Activated gamma-delta T cell treated with anti-CD3 and anti-CD28 coated beads, Interleukin-2, amount 50 U/mL, for 16 hours (primary cell): ENCODE measurements at places on chromosomes 3 and 15.

GRCh38 chr3:8444883-8445282 lies 56.7 kb upstream of the LMCD1 start:
- DNase-seq = no peak

DNA sequence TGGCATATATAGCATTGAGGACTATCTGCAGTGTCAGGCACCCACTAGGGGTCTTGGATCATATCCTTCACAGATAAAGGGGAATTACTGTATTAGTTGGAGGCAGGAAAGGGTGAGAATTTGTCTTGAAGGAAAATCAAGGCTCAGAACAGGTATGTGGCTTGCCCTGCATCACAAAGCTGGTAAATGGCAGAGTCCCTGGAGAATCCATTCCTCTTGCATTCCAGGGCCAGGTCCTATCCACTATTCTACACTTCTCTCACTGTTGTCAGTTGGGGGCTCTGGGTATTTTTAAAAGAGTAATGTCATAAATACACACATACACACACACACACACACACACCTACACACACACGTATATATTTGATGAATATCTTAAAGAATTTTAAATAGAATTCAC lies 19.8 kb upstream of the FGF12 start:
- no peak for DNase-seq

DNA sequence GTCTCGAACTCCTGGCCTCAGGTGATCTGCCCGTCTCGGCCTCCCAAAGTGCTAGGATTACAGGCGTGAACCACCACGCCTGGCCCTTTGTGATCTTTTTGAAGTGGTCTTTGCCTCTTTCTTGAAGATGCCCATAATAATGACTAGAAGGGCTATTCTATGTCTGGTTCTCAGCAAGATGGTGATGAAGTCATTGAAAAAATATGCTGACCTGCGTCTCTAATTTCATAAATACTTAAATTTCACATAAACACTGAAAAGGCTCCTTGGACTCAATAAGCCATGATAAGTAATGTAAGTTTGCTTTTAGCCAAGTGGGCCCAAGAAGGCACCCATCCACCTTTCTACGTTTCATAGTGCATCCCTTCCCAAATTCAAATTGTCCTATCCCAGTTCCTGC lies 775 bp upstream of the MAPK6 start:
- no peak for DNase-seq

DNA sequence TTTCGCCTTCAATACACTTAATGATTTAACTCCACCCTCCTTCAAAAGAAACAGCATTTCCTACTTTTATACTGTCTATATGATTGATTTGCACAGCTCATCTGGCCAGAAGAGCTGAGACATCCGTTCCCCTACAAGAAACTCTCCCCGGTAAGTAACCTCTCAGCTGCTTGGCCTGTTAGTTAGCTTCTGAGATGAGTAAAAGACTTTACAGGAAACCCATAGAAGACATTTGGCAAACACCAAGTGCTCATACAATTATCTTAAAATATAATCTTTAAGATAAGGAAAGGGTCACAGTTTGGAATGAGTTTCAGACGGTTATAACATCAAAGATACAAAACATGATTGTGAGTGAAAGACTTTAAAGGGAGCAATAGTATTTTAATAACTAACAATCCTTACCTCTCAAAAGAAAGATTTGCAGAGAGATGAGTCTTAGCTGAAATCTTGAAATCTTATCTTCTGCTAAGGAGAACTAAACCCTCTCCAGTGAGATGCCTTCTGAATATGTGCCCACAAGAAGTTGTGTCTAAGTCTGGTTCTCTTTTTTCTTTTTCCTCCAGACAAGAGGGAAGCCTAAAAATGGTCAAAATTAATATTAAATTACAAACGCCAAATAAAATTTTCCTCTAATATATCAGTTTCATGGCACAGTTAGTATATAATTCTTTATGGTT lies at the start of gene CCR5:
CCR5 (plus strand) TSS at position 108 of the 680 bp plus-strand sequence. CDS start 1,957 bp downstream, outside the sequence.
- no peak for DNase-seq

DNA sequence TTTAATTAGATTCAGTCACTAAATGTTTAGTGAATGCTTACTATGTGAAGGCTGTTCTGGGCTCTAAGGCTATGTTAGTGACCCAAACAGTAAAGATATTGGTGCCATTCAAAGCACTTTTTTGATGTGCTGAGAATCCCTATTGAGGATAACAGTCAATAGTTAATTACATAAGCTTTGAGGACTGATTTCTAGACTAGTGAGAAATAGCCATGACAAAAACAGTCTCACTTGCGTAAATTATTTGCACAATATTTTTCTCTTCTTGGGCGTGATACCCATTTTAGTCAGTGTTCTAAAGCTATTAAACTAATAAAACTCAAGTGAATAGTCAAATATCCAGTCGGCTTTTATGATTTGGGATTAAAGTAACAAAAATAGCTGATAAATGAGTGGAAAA lies 74.6 kb downstream of the UBE2E2 start:
- DNase-seq = no peak

GRCh38 chr15:101169495-101170071 lies 82.3 kb downstream of the CHSY1 start:
- DNase-seq = no peak

- no peak for DNase-seq
Observed at GRCh38 chr3:189629803-189630455, 1.3 kb upstream of the TP63 start.

- no peak for DNase-seq
Observed at GRCh38 chr3:129393271-129393670, 35.2 kb downstream of the EFCAB12 start.

DNA sequence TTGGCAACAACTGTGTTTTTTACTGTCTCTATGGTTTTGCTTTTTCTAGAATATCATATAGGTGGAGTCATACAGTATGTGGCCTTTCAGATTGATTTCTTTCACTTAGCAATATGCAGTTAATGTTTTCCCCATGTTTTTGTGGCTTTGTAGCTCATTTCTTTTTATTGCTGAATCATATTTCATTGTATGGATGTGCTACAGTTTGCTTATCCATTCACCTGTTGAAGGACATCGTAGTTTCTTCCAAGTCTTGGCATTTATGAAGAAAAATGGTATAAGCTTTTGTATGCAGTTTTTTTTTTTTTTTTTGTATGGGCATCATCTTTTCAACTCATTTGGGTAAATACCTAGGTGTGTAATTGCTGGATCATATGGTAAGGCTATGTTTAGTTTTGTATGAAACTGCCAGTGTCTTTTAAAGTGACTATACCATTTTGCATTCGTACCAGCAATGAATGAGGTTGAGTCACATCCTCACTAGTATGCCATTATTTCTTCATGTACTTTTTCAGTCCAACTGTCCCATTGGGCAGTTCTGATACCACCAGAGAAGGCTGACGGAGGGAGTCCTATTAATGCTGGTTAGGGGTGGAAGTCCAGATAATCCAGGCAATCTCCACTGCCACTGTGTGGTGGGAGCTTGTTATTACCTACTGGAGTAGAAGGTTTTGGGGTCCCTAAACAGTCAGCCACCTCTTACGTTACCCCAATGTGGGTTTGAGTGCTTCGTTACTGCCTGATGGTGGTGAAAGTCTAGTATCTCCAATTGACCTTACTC lies 210.5 kb downstream of the DOCK3 start:
- no peak for DNase-seq

DNA sequence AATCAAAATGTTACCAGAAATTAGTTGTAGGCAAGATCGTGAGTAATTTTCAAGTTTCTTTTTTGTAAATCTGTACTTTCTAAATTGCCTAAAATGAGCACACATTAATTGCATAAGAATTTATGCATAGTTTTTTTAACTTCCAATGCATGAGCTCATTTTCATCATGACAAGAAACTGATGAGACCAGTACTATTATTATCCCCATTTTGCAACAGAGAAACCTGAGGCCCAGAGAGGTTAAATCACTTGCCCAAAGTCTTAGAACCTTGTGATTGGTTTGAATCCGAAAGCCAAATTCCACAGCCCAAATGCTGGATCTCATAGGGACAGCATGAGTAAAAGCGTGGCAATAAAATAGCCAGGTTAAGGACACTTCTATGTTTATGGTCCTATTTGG lies 274.7 kb downstream of the ERC2 start:
- DNase-seq = no peak

DNA sequence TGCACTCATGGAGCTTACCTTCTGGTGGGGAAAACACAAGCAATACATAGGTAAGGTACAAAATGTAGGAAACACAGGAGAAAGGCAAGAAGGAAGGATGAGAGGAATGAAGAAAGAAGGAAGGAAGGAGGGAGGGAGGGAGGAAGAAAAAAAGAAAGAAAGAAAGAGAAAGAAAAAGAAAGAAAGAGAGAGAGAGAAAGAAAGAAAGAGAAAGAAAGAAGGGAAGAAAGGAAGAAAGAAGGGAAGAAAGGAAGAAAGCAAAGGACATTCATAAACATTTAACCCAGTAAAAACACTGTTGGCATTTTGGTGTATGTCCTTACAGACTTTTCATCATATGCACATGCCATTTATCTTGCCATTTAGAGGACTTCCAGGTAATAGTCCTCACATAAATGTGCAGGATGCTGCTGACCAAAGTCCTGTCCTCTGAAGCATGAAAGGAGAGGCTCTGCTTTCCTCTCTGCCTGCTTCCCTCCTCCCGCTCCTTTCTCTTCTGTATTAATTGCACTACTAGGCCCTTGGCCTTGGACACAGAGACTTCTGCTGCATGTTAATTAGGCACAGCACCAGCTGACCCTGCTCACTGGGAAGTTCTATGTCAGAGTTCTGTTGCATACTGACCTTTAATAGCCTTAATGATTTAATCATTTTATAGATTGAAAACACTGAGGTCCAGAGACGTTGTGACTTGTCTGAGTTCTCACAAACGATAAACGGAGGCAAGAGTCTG lies 29.7 kb upstream of the NDUFB4 start:
- DNase-seq = no peak

GRCh38 chr3:134363381-134363755 lies 10.9 kb downstream of the AMOTL2 start:
- DNase-seq = no peak

GRCh38 chr3:63192248-63192647 lies 85.9 kb upstream of the SYNPR start:
- no peak for DNase-seq

- DNase-seq = no peak
Observed at GRCh38 chr3:38084334-38085310, 45.6 kb downstream of the DLEC1 start.

DNA sequence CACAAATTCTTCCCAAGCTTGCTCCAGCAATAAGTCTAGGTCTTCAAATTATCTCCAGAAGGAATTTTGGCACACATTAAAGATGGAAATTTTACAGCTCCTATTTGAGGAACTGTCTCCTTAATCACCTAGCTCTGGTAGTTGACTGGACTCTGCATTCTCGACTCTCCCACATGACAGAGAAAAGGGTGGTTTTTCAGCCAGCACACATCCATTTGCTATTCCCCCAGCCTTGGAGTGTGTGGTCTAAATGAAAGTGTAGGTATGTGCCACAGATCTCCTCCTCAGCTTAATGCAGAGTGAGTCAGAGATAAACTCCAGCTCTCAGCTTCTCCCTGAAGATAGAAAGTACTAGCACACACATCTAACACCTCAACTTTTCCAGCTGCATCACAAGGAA lies 62.2 kb upstream of the ALCAM start:
- no peak for DNase-seq

DNA sequence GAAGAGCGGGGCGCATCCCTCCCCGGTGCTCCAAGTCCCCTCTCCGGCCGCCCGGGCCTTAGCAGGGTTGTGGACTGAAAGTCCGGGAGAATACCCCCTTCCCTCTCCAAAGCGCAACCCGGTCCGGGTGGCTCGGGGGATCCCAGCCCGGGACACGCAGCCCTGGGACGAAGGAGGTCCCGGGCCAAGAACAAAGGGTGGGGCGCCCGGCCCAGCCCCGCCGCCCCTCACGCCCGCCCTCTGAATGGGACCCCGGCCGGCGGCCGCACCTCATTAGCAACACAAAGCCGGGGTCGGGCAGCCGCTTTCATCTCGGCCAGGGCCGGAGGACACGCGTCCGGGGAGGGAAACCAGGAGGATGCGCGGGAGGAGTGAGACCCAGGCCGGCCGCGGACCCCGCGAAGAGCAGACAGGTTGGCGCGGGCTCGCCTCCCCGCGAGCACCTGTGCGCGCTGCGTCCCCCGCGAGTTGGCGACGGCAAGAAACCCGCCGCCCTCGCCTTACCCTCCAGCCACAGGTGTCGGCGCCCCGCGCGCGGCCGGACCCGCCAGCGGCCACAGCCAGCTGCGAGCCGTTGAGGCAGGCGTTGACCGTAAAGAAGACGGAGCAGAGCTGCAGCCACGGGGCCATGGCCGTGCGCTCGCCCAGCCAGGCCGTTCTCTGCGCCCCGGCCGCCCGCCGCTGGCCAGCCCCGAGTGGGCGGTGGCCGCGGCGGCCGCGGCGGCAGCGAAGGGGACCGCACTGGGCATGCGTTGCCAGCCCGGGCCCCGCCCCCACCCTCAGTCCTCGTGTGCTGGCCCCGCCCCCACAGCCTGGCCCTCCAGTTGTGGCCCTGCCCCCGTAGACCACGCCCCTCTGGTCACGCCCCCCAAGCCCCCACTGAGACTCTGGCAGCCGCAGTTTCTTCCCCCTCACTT lies at the start of gene IL17RD:
IL17RD (minus strand) TSS at position 697 of the 917 bp plus-strand sequence; CDS start at position 630, 67 bp downstream.
- DNase-seq = no peak

DNA sequence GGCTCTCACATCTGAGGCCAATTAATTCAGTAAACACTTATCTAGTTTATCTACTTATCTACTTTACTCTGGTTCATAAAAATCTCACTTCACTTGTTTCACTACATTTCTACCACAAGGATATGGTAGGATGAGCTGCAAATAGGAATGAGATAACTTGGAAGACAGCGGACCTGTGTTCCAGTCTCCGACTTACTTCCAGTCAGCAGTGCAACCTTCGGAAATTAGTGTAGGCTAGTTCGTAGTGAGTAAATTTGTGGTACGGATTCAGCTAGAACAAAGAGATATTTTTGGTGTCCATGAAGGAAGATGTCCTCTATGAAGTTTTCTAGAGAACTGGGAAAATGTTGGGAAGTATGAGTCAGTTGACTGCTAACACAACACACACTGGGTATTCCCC lies 66.3 kb downstream of the TPRG1 start:
- DNase-seq = no peak

DNA sequence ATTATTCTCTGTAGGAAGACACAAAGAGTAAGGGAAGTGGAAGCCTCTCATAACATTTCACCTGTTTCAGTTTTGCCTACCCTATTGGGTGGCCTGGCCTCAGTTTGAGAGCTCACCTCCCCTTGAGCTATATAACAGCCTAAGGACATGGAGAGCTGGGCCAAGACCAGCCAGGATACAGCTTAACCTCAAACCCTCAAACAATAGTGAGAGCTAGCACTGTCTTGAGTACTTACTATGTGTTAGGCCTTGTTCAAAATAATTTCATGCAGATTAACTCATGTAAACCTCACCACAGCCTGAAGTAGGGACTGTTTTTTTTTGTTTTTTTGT lies 15.0 kb upstream of the TBL1XR1 start:
- DNase-seq = no peak

- no peak for DNase-seq
Observed at GRCh38 chr15:95715906-95716656, 614.4 kb upstream of the NR2F2 start.

GRCh38 chr15:93762036-93762435 lies 469.3 kb upstream of the MCTP2 start:
- DNase-seq = no peak

GRCh38 chr3:115851571-115851970 lies 228.3 kb downstream of the GAP43 start:
- DNase-seq = no peak

- DNase-seq = no peak
Observed at GRCh38 chr15:60933900-60934885, 294.9 kb downstream of the RORA start.

- no peak for DNase-seq
Observed at GRCh38 chr15:74529921-74530320, 11.1 kb upstream of the ARID3B start.

- DNase-seq = no peak
Observed at GRCh38 chr3:161474139-161474538, 22.5 kb upstream of the OTOL1 start.
